ENCODE measurements at places on chromosomes 3 and 15.

- DNase-seq: no peak
Measured at GRCh38 chr3:129045675-129046036, 14.9 kb upstream of the GP9 start.

- DNase-seq: no peak
Measured at GRCh38 chr15:43370310-43370974, 401 bp downstream of the ZSCAN29 start.

DNA sequence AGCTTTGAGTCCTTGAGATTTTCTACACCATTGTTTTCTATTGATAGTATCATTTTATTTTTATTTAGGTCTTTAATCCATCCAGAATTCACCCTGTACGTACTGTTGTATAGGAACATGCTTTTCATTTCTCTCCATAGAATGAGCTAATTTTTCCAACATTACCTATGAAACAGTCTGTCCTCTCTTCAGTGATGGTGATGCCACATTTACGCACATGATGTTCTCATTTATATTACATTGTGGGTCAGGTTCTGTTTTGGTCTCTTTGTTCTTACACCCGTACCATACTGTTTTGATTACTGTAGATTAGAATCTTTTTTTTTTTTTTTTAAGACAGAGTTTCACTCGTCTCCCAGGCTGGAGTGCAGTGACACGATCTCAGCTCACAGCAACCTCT is 17.7 kb upstream of the VWA5B2 start:
- no peak for DNase-seq

GRCh38 chr3:76866729-76867408 is 173.0 kb upstream of the ROBO2 start:
- no peak for DNase-seq

GRCh38 chr3:128076483-128077201 is 24.4 kb downstream of the SEC61A1 start:
- no peak for DNase-seq

DNA sequence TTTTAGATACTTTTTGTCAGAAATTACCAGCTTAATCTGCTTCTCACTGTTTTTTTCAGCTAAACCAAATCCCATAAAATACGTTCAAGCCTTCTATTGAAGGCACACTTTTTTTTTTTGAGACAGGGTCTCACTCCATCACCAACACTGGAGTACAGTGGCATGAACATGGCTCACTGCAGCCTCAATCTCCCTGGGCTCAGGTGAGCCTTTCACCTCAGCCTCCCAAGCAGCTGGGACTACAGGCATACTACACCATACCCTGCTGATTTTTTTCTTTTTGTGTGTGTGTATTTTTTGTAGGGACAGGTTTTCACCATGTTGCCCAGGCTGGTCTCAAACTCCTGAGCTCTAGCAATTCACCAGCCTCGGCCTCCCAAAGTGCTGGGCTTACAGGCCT is 3.7 kb downstream of the RAF1 start:
- no peak for DNase-seq

GRCh38 chr3:66139415-66139814 is 81.4 kb upstream of the SLC25A26 start:
- DNase-seq: no peak

DNA sequence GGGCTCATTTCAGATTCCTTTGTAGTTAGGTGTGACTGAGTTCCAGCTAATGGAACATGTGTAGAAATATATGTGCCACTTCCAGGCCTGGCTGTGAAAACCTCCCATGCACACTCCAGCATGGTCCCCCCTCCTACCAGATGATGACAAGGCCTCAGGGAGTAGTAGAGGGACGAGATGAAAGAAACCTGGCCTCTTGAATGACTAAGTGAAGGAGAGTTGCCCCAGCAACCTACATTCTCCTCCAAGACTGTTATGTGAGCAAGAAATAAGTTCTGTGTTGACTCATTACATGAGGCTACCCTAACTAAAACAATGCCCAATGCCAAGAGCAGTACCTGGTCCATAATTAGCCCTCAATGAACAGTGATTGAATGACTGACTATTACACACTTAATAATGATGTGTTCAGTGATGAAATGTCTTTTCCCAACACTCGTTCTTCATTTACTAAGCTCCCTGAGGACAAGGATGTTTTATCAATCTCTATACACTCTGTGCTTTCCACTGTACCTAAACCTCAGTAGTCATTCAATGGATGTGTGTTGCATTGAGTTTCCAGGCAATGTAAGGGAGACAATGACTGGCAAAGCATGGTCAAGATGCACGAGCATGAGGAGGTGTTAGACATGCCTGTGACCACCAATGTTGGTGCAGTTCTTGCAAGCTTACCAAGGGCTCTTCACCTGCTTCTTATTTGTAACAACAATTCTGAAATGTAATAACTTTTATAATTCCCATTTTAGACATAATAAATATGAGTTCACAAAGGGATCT is 62.0 kb upstream of the BCL6 start:
- DNase-seq: no peak

DNA sequence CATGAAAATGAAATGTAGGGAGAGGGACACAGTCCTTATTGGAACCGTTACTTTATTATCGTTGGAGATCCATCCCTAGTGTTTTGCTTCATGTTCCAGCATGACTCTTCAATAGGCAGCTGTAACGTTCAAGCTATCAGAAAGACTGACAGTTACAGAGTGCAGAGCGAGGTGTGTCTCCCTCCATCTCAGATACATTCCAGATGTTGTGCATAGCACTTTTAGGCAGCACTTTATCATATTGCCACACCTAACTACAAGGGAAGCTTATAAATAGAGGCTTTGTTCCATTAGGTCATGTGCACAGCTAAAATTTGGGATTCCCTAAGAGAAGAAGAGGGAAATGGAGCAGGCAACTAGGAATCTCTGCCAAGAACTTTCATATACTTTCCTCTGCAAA is 1009.6 kb downstream of the ROBO2 start:
- DNase-seq: no peak

GRCh38 chr15:65244638-65245037 is 33.4 kb upstream of the CILP start:
- no peak for DNase-seq

DNA sequence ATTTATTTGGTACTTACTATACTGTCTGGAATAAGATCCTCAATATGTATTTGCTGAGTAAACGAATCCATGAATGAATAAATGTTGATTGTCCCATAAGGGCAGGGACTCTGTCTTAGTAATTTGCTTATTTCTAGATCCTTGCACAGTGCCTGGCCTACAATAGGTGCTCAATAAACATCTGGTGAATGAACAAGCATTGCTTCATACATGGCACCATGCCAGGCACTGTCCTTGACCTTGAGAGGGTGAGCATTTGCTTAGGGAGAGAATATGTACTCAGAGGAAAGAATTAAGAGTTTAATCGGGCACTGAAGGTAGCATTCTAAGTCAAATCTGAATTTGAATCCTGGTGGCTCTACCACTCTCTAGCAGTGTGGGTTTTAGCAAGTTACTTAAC is 282.1 kb downstream of the THSD4 start:
- no peak for DNase-seq

DNA sequence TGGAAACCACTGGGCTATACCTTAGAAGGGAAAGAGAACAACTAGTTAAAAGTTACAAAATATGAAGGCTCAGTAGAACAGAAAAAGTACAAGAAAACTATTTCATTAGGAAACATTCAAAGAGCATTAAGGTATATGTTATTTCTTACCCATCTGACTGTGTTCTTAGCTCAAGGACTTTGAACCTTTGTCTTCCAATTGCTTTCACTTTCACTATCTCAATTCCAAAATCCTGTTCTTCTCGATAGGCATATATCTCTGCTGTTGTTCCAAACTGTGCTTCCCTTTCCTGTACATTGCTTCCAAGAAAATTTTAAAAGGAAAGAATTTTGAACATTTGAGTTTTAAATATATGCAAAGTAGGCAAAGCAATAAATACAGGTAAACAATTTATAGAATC is 6.9 kb downstream of the CRBN start:
- no peak for DNase-seq

Data from activated gamma-delta T cell treated with anti-CD3 and anti-CD28 coated beads, Interleukin-2, amount 50 U/mL, for 16 hours (primary cell).